COLO829 (cell line): ENCODE measurements at places on chromosomes 5 and 9.

- no peak for DNase-seq
Measured at GRCh38 chr9:107858260-107858659, 368.7 kb upstream of the KLF4 start.

DNA sequence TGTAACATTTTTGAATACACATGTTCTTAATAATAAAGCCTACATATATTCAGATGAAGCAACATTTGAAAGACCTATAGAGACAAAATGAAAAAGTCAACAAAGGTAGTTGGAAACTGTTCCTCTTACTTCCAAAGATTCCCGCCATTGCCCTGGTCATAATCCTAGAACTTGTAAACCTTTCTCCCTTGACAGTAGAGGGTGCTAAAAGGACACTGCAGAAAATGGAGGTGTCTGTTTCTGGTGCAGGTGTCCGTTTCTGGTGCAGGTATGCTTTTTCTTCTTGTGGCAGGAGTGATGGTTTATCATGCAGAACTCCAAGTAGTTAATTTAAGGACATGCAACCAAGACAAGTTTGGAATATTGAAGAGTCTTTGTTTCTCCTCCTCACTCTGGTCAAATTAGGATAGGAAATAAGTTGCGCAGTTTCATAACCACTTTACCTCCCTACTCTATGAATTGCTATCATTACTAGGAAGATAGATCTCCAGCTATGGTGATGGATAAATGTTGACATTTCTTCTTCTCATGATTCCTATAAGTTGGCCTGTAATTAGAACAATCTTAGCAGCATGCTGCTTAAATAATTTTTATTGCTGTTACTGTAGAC, 56.0 kb upstream of the FAM174A start:
- DNase-seq, result no peak

DNA sequence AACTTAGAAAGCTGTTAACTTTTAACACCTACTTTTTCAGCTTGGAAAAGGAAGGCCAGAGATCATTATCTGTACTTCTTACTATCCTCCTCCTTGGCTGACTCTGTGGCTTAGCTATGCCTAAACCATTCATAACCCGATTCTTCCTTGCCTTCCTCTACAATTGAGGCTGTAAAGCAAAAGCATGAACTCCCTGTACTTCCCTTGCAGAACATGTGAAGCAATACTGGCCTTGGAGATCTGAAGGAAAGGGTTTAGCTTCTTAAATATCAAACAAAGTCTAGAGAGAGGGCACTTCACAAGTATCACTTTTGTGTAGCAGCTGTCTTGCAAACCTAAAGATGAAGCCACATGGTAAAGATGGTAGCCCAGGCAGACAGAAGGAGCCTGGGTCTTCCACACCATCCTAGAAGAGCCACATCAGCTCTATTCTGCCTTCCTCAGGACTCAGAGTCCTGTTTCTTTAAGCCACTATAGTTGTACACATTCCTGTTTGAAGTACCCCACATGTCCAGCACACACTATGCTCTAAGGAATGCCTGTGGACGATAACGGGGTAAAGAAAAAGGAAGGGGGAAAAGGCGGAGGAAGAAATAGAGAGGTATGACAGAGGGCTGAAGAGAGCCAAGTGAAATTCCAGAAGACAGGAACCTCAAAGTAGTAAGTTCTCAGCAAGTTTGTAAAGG, 169.2 kb downstream of the SLIT3 start:
- DNase-seq, result no peak

DNA sequence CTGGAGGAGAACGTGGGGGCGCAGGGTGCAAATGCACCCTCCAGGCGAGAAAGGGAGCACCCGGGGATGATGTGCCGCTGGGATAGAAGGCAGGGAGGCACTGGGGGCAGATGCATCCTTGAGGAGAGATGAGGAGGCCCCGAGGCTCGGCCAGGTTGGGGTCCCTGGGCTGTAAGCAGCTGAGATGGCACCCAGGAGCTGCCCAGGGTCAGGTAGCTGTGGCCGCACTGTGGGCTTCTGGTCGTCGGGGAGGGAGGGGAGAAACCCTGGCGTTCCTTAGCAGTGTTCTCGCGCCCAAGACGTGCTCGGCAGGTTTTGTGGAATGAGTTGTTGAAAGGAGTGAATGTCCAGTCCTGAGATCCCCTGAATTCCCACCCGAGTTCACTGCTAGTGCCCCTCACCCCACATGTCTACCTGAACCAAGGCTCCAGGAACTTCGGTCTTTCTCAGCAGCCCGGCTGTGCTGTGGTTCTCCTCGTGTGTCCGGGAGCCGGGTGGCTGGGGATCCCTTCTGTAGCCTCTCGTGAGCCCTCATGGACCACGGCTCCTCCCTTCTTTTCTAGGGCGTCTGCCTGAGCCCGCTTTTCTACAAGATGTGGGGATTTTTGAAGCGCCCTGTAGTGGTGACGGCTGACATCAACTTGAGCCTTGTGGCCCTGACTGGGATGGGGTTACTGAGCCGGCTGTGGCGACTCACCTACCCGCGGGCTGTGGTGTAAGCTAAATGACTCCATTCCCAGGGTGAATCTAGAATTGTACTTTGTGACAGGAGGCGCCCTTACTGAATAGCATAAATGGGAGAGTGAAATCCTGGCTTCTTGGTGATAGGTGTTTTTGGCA, 1.1 kb downstream of the POMT1 start:
- DNase-seq, result no peak

- no peak for DNase-seq
Measured at GRCh38 chr9:113572076-113572861, 108.7 kb downstream of the RGS3 start.

GRCh38 chr5:135457424-135458071, 5.4 kb upstream of the TIFAB start:
- DNase-seq, result no peak

- DNase-seq, result no peak
Measured at GRCh38 chr5:95063492-95063891, 221.4 kb downstream of the MCTP1 start.

- no peak for DNase-seq
Measured at GRCh38 chr5:32810804-32811203, 99.7 kb downstream of the NPR3 start.

DNA sequence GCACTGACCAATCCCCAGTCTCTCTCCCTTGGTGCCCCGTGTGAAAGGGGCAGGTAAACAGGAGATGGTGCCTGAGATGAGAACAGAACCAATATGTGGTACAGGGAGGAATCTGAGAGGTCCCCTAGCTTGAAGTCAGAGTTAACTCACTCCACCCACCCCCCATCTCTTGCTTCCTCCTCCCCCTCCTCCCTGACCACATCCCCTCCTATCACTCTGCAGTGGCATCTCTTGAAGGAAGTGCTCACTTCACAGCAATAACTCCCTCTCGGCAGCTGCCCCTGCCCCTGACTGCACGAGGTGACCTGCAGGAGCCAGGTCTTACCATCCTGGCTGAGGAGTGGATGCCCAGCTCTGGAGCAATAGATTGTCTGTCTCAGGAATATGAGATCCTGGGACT, 224.0 kb downstream of the GAS1 start:
- DNase-seq, result no peak

GRCh38 chr9:121141706-121142105, 60.0 kb downstream of the RAB14 start:
- no peak for DNase-seq

DNA sequence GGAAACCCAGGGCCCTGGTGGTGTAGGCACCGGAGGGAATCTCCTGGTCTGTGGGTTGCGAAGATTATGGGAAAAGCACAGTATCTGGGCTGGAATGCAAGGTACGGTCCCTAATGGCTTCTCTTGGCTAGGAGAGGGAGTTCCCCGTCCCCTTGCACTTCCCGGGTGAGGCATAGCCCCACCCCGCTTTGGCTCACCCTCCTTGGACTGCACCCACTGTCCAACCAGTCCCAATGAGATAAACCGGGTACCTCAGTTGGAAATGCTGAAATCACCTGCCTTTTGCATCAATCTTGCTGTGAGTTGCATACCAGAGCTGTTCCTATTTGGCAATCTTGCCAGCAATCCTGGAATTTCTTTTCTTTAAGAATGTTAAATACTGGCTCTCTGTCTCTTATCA, 1429.1 kb downstream of the MAT2B start:
- DNase-seq, result no peak

DNA sequence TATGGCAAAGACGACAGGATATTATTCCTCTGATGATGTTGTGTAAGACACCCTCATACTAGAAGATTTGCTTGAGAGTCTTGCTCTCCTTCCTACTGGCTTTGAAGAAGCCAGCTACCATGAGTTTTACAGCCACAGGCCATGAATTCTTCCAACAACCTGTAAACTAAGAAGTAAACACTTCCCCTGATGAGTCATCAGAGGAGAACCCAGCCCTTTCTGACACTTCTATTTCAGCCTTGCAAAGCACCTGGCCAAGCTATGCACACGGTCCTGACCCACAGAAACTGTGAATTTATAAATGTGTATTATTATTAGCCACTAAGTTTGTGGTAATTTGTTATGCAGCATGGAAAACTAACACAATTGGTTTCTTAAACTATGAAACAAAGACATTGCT, 288.8 kb upstream of the ADAMTSL1 start:
- no peak for DNase-seq

- no peak for DNase-seq
Measured at GRCh38 chr9:8179381-8180053, 379.9 kb upstream of the DMAC1 start.

GRCh38 chr9:4506490-4506889, 16.2 kb downstream of the SLC1A1 start:
- DNase-seq, result no peak

DNA sequence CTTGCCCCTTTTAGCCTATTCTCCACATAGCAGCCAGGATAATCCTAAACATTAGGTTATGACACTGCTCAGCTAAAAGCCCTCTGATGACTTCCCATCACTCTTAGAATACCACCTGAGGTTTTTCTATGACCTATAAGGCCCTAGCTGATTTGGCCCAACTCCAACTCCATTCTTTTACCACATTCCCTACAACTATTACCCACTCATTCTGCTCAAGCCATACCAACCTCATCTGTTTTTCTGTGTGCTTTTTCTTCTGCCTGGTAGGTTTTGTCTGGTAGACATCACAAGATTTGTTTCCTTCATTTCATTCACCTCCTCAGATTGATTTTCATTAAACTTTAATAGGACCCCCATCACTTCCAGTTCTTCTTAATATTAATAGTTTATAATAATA, 12.5 kb upstream of the FCHO2 start:
- no peak for DNase-seq

GRCh38 chr5:109877670-109878045, 187.9 kb downstream of the MAN2A1 start:
- no peak for DNase-seq

DNA sequence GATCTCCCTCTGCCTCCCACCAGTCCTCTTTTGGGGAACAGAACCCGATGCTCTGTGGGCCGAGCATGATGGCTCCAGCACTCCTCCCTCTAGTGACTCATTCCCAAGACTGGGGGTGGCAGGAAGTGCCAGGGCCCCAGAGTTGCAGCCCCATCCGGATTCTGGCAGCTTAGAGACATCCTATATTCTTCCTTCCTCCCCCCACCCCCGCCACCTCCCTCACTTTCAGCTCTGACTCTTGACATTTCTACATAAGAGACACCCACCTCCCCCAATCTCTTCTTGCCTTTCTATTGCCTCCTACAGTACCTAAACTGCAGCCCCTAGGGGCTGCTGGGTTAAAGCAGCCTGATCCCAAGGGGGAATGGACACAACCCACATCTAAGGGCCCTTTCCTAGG, 47.1 kb upstream of the MATR3 start:
- peak; percentile 30 for DNase-seq

DNA sequence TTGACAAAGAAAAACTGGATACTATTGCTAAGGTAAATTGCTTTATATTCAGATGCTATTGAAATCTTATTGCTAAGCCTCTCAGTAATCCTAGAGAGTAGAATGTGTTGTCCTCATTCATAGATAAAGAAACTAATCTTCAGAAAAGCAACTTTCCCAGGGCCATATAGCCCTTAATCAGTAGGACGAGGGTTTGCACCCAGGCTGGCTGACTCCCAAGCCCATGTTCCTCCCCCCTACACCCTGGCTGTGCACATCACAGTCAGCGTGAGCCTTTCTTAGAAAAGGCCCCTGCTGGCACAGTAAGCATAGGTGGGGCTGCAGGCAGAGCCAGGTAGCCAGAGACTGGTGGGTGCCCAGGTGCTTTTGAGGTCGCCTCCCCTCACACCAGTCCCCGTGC, 15.8 kb upstream of the GLIPR2 start:
- no peak for DNase-seq

DNA sequence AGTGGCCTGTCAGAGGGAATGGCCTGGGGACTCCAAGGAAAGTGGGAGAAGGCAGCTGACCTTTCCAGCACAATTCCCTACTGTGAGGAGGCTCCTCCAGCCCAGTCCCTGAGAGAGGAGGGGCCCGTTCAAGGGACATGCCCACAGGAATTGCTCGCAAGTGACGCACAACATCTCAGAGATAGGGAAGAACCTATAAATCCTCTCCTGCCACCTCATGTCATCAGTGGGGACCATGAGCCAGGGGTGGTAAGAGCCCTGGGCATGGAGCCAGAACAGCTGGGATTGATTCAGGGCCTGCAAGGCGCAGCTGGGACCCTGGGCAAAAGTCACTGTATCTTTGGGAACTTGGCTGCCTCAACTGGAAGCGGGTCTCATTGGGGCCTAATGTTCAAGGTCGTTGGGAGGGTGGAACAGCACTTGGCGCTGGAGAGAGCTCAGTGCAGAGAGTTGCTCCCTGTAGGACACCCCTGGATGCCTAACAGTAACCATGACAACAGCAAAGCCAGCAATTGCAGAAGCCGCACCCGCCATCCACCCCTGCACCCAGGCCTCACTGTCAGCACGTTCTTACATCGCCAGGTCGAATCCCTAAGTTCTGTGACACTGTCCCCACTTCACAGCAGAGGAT, 41.3 kb upstream of the ORM1 start:
- no peak for DNase-seq

DNA sequence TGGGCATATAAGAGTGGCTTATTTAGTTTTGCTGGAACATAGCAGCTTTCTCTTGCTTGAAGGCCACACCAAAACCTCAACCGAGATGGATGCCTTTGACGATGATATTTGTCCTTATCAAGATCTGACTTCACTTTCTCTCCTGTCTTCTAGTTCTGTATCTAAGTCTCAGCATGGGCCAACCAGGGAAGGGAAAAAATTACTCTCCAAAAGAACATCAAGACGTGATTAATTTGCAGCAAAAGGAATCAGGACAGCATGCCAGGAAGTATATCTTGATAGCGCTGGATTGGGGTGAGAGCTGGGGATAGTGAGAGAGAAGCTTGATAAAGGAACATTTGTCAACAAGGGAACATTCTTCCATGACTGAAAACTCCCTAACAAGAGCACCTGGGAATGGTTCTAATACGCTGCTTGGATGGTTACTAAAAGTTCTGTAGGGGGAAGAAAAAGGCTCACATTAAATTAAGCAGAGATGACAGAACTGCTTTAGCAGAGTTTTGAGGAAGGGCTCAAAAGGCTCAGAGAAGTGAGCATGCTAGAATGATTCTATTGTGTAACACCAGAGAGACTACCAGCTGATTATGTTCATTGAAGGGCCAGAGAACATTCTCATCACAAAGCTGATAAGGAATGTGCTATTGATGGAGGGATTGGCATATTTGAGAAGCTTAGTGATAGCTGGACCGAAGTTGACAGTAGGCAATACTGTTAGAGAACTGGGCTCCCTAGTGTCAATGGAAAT, 21.6 kb upstream of the ANXA1 start:
- no peak for DNase-seq
